ENCODE measurements at places on chromosomes 2 and 18.

GRCh38 chr2:71927757-71928715, 219.6 kb downstream of the CYP26B1 start:
- no peak for DNase-seq

DNA sequence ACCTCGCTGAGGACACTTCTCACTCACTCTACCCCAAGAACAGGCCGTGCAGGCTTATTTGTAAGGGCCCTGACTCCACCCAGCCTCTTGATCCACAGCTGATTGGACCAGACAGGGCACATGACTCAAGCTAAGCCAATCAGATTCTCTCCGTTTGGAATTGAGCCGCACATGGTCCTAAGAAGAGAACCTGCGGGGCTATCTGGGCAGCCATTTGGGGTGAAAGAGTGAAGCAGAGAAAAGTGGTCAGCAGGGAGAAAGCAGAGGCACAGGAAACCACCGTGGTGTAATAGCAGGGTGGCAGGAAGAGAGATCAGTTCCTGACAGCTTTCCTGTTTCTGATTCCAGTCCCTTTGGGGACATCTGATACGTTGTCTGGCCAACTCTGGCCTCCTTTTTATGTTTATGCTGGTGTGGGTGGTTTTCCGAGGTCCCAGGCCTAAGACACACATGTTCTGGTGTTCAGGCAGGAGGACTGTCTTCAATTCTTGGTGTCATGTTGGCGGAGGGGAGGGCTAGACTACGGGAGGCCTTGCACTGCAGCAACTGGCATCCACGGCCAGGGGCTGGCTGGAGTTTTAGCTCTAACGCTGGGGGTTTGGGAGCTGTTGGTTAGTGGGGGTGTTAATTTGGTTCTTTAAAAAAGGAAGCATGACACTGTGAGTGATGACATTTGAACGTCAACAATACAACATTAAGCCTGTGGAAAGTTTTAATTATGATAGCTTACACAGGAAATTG, 26.1 kb upstream of the SPTBN1 start:
- DNase-seq: no peak

- no peak for DNase-seq
These were observed 42.9 kb upstream of the MCFD2 start for GRCh38 chr2:46958431-46959017.

GRCh38 chr2:69693059-69693774, 48.7 kb upstream of the ANXA4 start:
- DNase-seq: no peak

GRCh38 chr2:70959851-70960832, 18.3 kb upstream of the ANKRD53 start:
- peak; percentile 0 for DNase-seq

- DNase-seq: no peak
These were observed 56.4 kb upstream of the HAAO start for GRCh38 chr2:42848726-42849290.

DNA sequence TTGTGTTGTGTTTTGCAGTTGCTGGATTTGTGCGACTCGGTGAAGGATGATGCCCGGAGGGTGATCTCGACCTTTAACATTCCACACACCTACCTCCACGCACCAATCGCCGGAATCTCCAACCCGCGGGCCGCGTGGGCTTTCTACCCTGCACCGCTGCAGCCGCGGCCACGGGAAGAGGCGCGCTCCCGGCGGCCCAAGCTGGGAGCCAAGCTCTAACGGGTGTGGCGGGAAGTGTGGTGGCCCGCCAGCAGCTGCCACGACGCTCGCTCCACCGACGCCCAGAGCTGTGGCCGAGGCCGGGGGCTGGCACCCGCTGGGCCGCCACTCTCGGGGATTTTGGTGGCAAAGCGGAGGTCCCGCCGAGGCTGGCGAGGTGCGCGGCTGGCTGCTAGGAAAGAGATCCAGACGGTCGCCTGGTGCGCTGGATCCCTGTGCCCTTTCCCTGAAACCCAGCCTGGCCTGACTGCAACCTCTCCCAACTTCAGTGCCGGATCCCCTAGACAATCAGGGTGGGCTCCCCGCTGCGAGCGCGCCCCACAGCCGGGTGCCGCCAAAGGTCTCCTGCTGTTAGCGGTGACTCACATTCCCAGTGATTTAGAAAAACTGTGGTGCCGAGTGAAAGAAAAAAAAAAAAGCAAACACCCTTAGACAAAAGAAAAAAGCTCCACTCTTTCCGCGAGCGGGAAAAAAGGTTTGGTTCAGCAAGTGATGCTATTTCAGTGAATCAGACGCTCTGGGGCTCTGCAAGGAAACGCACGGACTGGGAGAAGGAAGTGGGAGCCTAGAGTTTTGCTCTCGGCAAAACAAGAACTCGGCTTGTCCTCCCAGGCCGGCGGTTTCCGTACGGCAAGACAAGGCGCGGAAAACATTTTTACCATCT, 2.9 kb upstream of the BCL2L11 start:
- DNase-seq: peak; percentile 10

DNA sequence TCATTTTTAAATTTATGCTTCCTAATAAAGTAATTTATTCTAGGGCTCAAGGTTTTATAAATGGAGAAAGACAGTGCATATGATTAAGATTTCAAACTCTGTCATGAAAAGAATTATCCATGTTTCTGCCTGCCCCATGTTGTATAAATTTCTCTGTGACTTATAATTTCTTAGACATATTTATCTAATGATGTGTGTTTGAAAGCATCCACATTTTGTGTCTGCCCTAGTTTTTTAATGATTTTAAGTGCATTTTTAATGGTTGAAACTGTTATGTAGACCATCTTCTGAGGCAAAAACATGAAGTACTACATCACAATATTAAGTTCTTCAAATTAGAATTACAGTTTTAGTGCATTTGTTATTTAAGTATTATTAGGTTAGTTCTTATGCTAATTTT, 71.2 kb downstream of the PTPRM start:
- DNase-seq: no peak

DNA sequence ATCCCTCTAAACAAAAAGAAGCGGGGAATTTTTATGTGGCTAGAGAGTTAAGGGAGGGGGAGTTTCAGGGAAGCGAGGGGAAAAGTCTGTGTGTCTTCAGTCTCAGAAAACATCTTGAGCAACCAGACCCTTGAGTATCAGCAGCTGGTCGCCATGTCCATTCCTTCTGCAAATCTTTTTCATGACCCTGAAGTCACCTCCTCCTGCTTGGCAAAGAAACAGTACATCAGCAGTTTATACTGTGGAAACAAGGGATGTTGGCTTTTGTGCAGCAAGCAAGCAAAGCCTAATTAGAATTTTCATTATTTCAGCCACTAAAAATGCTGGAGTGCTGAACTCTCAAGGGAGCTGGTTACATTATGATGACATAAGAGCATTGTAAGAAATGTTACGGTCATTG, 187.4 kb upstream of the SLC8A1 start:
- no peak for DNase-seq

DNA sequence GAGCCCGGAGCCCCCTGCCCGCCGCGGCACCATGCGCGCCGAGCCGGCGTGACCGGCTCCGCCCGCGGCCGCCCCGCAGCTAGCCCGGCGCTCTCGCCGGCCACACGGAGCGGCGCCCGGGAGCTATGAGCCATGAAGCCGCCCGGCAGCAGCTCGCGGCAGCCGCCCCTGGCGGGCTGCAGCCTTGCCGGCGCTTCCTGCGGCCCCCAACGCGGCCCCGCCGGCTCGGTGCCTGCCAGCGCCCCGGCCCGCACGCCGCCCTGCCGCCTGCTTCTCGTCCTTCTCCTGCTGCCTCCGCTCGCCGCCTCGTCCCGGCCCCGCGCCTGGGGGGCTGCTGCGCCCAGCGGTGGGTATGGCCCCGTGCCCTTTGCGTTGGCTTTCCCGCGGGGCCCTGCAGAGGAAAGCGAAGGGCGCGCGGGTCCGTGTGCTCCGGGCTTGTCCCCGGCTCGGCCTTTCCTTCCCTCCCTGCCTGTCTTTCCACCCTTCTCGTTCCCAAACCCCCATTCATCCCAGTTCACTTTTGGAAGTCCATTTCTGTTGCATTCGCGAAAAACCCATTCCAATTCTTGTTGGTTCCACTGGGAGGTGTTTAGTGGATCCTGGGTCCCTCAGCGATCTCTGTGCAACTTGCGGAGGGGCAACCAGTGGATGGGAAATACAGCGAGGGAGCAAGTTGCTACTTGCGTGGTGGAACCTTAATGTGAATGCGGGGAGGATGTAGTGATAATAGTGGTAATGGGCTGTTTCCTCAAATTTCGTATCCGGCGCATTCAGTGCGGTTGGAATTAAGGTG, 599 bp downstream of the ADAM23 start:
- peak; percentile 58 for DNase-seq

GRCh38 chr2:217912098-217913024, 90.4 kb downstream of the TNS1 start:
- DNase-seq: no peak

- no peak for DNase-seq
These were observed 57.5 kb upstream of the SLC14A2 start for GRCh38 chr18:45557779-45558178.

DNA sequence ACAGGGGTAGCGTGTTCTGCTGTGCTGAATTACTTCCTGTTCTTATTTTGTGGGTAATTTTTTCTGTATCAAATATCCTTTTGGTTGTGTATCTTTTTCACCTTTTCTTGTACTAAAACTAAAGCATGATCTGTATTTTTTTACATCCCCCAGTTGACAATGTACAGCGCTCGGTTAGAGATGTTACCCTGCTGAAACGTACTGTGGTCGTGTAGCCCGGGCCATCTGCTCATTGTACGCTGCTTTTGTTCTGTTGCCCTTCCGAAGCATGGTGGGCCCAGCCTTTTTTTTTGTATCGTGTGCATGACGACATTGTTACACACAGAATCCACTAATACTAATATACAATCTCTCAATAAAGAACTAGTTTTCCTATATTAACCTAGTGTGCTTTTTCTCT, 233.1 kb downstream of the HAUS1 start:
- DNase-seq: no peak

DNA sequence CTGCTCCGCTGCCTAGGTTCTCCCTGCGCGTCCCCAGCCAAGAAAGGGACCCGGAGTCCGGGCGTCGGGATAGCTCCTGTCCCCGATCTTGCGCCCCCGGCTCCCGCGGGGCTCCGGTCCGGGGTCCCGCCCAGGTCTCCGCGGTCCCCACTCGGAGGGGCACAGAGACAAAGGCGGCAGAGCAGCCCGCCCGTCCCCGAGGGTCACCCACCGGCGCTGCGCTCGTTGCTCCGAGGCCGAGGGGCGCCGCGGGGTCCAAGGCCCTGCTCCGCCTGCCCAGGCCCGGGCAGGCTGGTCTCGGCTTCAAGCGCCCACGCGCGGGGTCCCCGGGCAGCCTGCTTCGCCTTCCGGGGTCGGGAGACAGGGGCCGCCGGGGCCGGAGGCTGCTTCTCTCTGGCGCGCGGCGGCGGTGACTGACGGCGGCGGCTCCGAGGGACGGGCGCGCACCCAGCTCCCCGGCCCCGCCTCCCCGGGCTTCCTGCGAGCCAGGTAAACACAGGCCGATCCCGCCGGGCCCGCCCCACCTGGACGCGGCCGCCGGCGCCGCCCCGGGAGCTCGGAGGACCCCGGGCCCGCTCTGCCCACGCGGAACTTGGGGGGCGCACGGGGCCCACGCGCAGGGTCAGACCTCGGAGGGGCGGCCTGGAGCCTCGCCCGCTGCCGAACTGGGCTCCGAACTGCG, at the start of gene MBP:
MBP (minus strand) TSS at position 415 of the 682 bp plus-strand sequence. CDS start 27,522 bp downstream, outside the sequence.
- no peak for DNase-seq

- DNase-seq: no peak
These were observed 289.8 kb upstream of the SPRED2 start for GRCh38 chr2:65722028-65722778.

DNA sequence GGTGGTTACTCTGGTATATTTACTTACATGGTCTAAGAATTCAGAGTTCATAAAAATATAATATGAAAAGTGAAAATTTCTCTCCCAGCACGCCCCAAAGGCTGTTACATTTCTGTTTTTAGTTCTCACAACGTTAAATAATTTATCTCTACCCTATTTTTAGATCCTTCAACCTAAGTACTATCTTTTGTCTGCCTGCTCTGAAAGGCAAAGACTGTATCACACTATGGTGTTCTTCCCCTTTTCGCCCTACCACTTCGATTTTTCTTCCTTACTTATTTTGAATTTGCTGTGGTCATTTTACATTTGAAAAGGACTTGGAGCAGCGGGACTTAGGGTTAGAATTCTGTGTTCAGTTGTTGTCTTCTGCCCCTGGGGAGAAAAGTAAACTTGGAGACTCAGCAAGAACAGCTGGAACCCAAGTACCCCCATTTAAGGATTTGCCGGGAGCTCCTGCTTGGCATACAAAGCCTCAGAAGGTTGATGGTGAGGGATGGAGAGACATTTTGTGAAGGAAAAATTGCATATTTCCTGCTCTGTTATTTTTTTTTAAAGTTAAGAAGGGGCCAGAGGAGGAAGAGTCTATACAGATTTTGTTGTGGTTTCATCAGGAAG, 19.0 kb downstream of the ADAM23 start:
- no peak for DNase-seq

DNA sequence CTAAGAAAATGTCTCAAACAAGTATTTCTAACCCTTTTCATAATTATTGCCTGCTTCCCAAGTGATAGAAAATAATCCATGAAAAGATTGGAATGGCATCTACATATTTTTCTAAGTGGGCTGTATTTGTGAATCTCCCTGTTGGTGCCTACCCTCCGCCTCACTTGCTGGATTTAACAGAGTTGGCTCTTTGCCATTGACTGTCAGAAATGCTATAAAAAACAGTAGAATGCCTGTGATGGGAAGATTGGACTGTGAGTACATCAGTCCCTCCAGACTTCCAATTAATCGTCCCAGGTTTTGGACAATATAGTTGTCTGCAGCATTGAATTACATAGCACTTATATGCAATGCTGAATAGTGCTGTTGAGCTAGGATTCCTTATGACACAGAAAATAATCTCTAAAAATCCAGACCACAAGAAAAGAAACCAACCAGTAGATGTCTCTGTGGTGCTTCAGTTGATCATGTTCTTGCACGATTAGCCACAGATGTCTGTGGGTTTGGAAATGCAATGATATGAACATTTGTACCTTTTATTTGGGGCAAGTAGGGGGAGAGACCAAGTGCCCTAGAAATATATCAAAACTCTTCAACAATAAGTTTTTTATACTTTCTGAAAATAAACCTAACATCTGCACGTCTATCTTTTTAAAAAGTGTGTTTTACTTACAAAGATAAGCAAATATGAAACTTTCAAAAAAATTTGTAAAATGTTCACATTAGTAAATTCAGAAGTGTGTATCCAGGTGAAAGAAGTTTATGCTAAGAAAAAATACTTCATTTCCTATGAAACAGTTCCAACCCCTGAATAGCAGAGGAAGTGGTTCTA, 88.5 kb downstream of the DYNAP start:
- peak; percentile 80 for DNase-seq

- no peak for DNase-seq
These were observed 93.7 kb upstream of the RBBP8 start for GRCh38 chr18:22839340-22839821.

DNA sequence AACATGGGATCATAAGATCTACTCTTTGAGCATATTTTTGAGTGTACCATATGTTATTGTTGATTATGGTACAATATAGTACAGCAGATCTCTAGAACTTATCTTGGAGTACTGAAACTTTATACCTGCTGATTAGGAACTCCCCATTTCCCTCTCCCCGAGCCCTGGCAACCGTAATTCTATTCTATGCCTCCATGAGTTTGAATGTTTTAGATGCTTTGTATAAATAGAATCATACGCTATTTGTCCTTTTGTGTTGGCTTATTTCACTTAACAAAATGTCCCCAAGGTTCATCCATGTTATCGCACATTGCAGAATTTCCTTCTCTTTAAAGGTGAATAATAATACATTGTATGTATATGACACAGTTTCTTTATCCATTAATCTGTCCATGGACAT, 117.2 kb downstream of the PTPRM start:
- no peak for DNase-seq

GRCh38 chr2:41905597-41906337, 142.1 kb upstream of the PKDCC start:
- DNase-seq: no peak

GRCh38 chr18:23406271-23406787, 46.8 kb upstream of the RIOK3 start:
- DNase-seq: no peak

Measured in AG08395 (cell line).